Astrocyte (in vitro differentiated cells and primary cell): ENCODE measurements at places on chromosomes 7 and 10. TPM values are rescaled to one million over a fixed set of nuclear protein-coding genes. Genes with fewer than 3 reads are reported as not detected.
A peak's percentile ranks its signal among the peaks of the same experiment; 100 is the strongest.

ADGRA1 gene
- total RNA-seq: not detected in 2 replicates

OR2A42 gene
- not detected in 2 replicates for total RNA-seq

GRCh38 chr10:97321032-97321803 lies 2.1 kb downstream of the FRAT1 start:
- no peak for DNase-seq

DNA sequence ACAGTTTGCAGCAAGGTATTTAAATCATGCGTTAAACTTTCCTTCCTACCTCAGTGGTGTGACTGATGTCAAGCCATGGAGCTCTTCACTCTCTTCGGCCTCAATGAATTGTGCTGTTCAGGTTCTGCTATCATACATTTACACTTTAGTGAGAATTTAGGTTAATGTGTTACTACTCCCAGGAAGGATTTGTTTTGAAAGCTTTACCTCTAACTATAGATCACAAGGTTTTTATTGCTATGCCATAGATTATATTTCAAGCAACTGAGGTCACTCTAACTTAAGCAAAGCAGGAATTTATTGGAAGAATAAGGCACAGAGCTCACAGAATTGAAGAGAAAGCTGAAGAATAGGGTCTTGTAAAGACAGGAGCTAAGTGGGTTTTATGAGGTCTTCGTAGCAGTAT lies 11.0 kb upstream of the ADD3 start:
- no peak for DNase-seq

- DNase-seq: no peak
These were observed 1.6 kb downstream of the AVPI1 start for GRCh38 chr10:97685395-97685958.

DNA sequence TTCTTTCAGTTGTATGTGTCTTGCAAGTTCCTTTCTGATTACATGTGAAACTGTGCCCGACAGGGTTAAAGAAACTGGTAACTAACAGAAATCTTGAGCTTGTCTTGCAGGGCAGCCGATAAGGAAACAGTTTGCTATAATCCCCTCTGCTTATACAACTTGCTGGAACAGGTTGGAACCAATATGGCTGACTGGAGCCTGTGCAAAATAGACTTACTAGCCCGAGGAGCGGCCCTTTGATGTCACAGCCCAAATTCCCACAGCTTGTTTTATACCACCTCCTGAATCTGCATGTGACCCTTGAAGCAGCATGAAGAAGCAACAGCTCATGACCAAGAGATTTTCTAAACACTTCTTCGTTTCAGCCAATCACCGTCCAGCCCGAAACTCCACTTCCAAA lies 3.3 kb upstream of the YKT6 start:
- no peak for DNase-seq

DNA sequence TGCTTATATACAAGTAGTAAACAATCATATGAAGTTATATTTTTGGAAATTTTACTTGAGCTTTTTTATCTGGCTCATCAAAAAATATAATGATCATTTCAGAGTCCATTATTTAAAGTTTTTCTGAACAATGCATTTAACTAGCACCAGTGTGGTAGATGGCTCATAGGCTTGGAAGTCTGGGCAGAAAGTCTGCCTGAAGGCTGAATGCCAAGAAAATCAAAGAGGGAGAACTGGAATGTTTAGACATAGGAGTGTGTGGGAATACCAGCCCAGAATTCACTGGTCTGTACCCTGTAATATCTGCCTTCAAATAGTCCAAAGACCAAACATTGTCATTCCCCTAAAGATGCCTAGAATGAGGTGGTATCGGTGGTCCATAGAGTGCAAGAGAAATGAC lies 40.3 kb upstream of the ANK3 start:
- DNase-seq: peak; percentile 91

DNA sequence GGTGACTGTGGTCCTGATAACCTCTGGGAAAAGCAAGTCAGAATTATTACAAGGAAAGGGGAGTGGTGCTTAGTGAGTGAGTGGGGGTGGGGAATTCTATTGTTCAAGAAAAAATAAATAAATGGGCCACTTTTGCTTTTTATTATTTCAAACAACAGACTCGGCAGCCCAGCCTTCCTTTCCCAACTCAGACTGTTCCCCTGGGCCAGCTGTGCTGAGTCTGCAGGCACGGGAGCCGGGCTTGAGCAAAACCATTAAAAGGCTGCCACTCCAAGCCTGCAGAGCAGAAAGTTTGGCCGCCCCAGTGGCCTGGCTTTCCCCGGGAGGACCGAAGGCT lies 90.0 kb downstream of the PLXNA4 start:
- no peak for DNase-seq

DNA sequence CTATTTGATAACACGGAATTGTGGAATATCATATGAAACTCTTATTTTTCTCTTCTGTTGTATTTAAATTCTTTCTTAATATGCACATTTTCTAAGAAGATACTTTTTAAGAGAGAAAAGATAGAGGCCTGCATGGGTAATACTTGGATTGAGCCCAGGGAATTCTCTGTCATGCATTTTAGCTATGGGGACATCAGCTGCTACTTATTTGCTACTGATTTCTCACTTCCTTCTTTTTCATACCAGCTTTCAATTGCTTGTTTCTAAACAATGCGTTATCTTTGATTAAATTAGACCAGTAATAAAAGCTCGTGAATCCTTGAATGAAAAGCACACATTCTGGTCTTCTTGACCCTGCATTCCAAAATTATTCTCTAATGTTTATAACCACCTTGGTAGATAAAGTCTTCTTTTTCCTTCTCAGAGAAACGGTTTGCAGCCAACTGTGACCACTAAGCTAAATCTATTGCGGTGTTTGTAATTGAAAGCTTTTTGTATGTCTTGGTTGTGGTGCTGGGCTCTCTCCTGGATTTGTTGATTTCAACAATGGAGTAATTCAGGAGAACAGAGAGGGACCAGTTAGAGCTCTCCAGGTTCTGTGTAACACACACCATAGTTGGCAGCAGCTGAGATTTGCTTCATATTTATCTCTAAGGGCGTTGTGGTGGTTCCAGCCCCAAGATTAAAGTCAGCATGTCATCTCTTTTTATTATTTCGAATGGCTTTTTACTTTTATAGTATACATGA lies 139.3 kb downstream of the PPP1R9A start:
- DNase-seq: peak; percentile 47

GRCh38 chr10:79053081-79053434 lies 15.7 kb upstream of the ZMIZ1 start:
- no peak for DNase-seq

DNA sequence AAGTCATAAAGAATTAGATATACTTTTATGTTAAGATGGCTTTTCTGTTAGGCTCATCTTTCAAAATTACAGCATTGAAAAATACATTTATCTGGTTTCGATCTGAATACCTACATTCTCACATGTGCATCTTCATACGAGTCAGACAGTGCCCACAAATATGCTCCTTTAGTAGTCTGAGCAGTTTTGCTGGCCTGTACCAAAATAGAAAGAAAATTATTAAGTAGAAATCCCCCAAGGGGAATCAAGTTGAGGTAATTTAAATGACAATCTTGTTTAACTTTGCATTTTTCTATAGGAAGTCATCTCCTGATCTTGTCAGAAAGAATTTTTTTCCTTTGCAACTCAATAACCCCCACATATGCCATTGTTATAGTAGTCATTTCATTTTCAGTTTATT lies 287.4 kb upstream of the SEMA3D start:
- DNase-seq: peak; percentile 41

GRCh38 chr10:64112701-64113355 lies 591.6 kb downstream of the REEP3 start:
- no peak for DNase-seq

- no peak for DNase-seq
These were observed 34.5 kb upstream of the MSRB2 start for GRCh38 chr10:23060918-23061317.

ITGA8 gene
- total RNA-seq: not detected in 2 replicates

DNA sequence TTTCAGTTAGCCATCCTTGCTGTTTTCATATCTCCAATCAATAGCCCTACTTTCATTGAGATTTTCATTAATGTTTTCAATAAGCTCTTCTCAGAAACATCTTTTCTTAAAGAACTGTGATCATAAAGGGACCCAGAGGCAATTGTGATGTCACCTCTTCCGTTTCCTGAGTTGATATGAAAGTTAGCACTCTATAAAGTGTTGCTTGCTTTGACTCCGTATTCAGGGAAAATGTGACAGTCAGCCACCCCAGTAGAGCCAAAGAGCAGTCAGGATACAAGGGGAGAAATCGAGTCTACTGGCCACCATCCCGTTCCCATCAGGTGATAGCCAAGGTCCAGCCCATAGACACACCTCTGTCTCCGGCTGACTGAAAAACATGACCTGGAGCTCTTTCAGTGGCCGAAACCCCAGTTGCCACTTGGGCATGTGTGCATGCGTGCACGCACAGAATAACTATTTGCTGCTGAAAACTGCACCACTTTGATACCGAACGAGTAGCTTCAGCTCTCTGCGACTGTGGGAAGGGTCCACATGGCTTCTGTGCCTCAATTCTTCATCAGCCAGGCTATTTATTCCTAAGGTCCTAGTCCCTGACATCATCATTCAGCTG lies 291.4 kb downstream of the USP6NL start:
- no peak for DNase-seq

- DNase-seq: no peak
These were observed 930.6 kb upstream of the ZNF722 start for GRCh38 chr7:63067897-63068585.

- no peak for DNase-seq
These were observed 242.5 kb downstream of the VTI1A start for GRCh38 chr10:112689327-112690072.

DNA sequence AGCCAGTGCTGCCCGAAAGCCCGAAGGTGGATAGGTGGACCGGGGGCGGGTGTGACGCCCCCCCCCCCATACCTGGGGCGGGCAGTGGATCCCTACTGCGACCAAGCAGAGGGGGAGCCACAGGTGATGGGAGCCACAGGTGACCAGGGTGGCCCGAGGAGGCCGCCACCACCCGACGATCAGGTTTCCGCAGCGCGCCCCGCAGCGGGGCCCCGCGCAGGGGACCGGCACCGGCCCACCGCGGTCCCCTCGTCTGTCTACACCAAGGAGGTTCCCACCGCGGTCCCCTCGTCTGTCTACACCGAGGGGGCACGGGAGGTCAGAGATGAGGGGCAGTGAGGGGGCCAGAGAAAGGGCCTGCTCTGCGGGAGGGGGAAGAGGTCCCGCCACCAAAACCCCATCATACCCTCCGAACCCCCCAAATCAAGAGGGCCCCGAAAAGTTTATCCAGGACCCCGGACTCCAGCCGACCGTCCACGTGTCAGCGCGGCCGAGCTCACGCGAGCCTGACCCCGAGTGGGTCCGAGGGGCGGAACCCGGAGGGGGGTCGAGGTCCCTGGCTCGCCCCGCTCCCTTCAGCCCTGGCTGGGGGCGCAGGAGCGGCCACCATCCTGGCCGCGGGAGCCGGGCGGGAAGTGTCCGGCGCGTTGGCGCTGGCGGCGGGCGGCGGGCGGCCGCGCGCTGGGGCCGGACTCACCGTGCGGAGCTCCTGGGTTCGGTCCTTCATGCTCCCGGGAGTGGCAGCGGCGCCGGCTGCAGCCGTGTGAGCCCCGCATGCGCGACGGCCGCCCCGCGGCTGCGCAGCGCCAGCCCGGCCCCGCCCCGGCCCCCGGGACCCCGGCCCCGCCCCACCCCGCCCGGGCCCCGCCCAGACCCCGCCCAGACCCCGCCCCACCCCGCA lies at the start of gene STX1A:
Gene STX1A (minus strand): TSS at position 765 of the 901 bp plus-strand sequence. CDS start 38 bp downstream, at position 727.
- DNase-seq: peak; percentile 34

- no peak for DNase-seq
These were observed 100.1 kb upstream of the COL1A2 start for GRCh38 chr7:94294471-94295131.

GIMAP4 gene
- not detected in 2 replicates for total RNA-seq

- DNase-seq: no peak
These were observed 66.9 kb upstream of the ADAM12 start for GRCh38 chr10:126455036-126455765.

GRCh38 chr10:97323501-97323900 lies 4.4 kb downstream of the FRAT1 start:
- DNase-seq: no peak

DNA sequence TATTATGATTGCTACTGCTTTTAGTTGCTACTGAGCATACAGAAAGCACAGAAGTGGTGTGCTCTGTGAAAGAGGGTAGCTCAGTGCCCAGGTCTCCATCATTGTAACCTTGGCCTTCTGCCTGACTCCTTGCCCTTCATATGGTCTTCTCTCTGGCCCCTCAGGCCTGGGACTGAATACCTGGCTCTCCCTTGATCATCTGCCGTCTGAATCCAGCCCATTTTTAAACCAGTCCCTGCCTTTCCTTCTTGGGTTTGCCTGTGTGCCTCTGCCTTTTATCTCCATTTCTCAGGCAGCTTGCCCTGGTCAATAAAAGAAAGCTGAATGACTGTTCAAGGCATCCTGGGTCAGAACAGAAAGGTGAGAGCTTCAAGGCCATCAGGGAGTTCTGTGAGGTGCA lies 109.1 kb upstream of the ZNF438 start:
- no peak for DNase-seq

DNA sequence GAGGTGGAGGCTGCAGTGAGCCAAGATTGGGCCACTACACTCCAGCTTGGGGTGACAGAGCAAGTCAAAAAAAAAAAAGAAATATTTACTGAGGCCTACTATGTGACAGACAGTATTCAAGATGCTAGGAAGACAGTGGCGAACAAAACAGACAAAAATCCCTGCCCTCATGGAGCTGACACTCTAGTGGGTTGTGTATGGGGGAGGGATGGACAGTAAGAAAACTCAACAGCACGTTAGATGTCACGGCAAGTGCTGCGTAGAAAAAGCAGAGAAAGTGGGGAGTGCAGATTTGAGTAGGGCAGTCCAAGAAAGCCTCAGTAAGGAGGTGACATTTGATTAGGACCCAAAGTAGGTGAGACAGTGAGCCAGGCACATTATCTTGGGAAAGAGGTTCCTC lies 10.1 kb downstream of the CAMK2G start:
- no peak for DNase-seq

- no peak for DNase-seq
These were observed 91.0 kb downstream of the PTPRE start for GRCh38 chr10:127997937-127998336.

AVL9 gene
- 28.2 and 31.9 TPM in 2 replicates for total RNA-seq

DNA sequence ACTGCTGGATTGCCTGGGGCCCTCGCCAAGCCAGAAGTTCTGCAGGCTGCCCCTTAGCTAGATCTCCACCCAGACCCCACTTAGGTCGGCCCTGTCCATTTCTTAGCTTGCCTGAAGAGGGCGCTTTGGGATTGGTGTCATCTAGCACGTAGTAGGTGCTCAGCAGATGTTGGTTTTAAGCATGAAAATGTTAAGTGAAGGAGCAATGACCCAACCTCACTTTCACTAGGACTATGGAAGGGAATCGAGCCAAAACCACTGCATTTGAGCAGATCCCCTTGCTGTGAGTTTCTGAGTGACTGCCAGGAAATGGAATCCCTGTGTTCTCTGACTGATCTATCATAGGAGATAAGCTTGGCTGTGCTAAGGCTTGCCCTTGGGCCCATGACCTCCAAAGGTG lies 131.7 kb upstream of the EEPD1 start:
- no peak for DNase-seq
